Hematopoietic multipotent progenitor cell treated with erythropoietin and hydrocortisone succinate and interleukin-3 and kit ligand, for 15 days (in vitro differentiated cells): ENCODE measurements at places on chromosomes 3 and 15.

DNA sequence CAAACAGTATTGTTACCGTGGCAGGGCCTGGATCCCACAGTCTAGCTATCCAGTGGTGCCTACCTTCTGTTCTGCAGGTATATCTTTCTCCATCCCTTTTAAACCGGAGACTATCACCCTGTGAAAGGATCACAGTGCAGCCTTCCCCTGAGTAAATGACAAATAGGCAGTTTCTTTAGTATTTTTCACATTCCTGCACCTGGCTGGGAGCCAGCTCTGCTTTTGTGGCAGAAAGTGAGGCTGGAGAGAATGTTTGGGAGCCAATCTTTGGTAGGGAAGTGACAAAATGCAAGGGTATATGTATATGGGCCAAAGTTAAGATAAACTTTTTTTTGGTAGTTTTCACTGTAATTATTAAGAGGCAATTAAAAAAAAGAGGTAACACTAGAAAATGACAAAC, 54.8 kb downstream of the ARHGEF26 start:
- DNase-seq: no peak

DNA sequence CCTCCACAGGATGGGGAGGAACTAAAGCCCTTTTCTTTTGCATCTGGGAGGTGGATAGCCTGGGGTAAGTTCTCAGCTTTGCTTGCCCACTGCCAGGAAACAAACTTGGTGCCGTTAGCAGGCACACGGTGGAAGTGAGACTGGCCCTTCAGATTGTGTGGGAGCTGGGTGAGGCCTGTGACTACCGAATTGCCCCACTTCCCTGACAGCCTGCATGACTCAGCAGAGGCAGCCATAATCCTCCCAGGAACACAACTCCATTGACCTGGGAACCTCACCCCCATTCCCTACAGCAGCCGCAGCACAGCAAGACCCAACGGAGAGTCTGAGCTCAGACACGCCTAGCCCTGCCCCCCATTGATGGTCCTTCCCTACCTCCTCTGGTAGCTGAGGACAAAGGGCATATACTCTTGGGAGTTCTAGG, 282.6 kb downstream of the KLF13 start:
- no peak for DNase-seq

- DNase-seq: no peak
Observed at GRCh38 chr3:60403866-60404265, 847.4 kb downstream of the FHIT start.

DNA sequence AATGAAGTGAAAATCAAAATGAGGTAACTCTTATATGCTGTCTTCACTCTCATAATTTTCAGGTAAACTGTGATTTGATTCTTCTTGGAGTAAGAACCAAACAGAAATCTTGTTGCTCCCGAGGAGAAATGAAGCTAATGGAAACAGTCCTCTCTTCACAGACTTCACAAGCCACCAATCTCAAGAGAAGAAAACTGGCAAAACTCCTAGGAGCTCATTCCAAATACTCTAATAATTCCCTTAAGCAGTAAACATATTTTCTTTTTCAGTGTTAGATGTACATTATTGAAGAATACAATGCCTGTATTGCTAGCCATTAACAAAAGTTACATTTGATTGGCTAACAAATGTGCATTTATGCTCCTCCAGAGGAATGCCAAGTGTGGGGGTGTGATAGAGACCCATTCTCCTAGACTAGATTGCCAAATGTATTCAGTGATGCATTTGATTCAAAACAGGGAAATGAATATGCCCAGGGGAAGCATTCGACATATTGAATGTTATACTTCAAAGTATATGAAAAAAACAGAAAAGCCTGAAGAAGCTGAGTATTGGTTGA, 11.8 kb upstream of the RIOX2 start:
- DNase-seq: no peak

- DNase-seq: no peak
Observed at GRCh38 chr3:82031596-82031995, 270.2 kb upstream of the GBE1 start.

GRCh38 chr15:90264671-90265070, 801 bp upstream of the NGRN start:
- no peak for DNase-seq

- DNase-seq: no peak
Observed at GRCh38 chr3:128665362-128666021, 14.9 kb upstream of the RPN1 start.
